ENCODE measurements at places on chromosomes 7 and 10.

DNA sequence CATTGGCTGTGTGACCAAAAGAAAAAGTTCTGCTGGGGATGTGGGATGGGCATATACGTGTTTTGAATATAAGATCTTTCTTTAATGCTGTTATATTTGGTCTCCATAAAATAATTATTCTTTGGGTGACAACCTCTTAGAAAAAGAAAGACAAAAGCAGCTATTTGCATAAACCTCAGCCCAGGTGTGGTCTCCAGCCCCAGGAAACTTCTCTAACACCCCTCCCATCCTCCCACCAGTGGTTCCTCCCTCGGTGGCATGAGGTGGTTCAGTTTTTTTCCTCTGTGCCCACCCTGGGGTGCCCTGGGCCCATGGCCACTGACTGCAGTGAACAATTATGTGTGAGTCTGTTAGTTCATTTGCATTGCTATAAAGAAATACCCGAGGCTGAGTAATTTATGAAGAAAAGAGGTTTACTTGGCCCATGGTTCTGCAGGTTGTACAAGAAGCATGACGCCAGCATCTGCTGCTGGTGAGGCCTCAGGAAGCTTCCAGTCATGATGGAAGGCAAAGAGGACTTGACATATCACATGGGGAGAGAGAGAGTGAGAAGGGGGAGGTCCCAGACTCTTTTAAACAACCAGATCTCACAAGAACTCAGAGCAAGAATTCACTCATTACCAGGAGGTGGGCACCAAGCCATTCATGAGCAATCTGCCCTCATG is 165.9 kb downstream of the CUX1 start:
- DNase-seq = no peak

DNA sequence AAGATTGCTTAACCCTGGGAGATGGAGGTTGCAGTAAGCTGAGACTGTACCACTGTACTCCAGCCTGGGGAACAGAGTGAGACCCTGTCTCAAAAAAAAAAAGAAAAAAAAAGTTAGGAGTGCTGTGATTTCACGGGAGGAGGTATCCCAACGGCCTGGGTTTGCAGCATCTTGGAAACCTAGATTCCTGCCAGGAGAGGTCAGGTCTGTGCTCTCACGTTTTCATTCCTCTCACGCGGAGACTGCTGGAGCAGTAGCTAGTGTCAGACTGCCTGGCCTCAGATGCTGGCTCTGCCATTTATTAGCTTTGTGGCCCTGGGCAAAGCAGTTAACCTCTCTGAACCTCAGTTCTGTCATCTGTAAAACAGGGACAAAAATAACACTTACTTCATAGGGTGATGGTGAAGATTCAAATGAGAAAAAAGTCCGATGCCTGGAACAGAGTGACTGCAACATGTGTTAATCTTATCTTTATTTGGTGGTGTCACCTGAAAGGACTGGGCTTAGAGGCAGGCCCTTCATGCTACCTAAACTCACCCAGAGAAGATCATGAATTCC is 94.9 kb downstream of the GAD2 start:
- no peak for DNase-seq

- DNase-seq = no peak
Measured at GRCh38 chr7:72281308-72281707, 130.8 kb downstream of the CALN1 start.

GRCh38 chr10:71525092-71525491 is 128.4 kb downstream of the CDH23 start:
- DNase-seq = no peak

GRCh38 chr10:49478819-49479218 is 60.1 kb downstream of the ERCC6 start:
- DNase-seq = no peak

- no peak for DNase-seq
Measured at GRCh38 chr7:140033036-140033435, 29.7 kb downstream of the PARP12 start.

DNA sequence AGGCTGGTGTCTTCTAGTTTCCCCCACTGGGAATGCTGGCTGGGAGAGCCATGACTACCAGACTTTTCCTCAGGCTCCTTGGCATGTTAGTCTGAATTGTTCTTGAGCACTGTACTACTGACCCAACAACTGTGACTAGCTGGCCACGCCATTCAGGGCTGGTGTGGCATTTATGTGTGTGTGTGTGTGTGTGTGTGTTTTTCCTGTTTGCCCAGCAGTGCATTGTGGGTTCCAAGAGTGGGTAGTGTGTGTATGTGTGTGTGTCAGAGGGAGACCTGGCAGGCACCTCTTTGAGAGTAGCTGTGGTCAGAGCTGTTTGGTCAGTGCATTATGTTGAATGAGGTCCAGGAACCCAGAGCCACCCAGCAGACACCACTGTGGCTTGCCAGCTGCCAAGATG is 9.2 kb downstream of the PCBD1 start:
- DNase-seq = no peak

GRCh38 chr7:157544226-157544625 is 207.4 kb downstream of the DNAJB6 start:
- no peak for DNase-seq

- DNase-seq = no peak
Measured at GRCh38 chr7:100157069-100157333, 1.5 kb downstream of the TRAPPC14 start.

- DNase-seq = no peak
Measured at GRCh38 chr10:117139581-117140524, 1.8 kb upstream of the VAX1 start.

DNA sequence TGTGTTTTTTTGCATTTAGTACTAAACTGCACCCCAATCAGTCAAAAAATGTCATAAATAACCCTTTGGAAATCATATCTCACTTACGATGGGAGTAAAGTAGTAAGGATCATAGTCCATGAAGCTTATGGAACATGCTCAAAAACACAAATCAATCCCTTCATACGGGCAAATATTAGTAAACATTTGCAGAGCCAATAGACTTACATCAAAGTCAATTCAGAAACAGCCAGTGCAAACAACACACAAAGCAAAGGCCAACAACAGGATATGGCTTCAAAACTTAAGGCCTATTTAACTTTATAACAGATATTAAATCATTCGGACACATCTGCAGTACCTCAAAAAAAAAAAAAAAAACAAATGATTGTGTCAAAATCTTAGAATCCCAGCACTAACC is 32.1 kb downstream of the SGCE start:
- no peak for DNase-seq

GRCh38 chr10:132640326-132641125 is 102.9 kb downstream of the INPP5A start:
- DNase-seq = no peak

DNA sequence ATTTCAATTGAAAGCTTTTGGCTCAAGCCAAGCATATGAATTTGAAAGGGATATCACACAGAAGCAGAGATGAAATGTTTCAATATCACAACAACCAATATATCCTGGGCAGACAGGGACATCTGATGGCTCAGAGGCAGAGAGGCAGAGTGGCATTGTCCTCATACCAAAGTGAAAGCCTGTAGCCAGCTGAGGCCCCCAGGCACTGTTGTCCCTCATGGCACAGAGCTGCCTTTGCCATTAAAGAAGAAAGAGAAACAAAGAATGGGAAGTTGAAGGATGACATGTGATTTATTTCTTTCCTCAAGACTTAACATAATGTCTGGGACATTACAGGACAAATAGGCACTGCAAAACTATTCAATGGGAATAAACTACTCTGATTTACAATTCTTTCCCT is 504.3 kb upstream of the PCDH15 start:
- no peak for DNase-seq

DNA sequence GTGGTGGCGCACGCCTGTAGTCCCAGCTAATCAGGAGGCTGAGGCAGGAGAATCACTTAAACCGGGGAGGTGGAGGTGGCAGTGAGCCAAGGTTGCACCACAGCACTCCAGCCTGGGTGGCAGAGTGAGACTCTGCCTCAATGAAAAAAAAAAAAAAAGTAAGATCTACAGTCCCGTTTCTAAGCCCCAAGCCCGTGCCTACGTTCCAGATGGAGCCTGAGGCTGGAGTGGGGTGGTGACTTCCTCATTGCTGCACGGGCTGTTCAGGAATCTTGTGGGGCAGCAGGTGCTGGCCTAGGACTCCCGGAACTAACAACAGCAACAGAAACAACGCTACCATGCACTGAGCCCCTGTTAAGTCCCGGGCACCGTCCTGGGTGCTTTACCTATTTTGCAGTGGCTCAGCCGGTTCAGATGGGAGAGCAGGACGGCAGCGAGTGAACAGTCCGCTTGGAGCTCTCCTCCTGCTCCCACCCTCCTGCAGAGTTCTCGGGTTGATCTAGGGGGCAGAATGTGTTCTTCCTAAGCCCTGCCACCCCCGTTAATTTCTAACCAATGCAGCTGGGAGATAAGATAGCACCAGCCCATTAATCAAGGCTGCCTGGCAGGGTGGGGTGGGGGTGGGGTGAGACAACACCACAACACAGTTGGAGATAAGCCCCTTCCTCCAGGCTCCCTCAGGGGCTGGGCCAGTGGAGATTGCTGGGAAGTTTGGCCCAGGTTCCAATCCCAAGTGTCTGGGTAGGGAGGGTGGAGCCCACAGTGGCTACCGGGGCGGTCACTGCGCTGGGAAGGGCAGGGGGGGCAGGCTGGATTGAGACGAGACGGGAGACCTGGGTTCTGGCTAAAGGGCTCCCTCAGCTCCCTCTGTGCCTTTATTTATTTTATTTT is 17.0 kb upstream of the SFRP5 start:
- no peak for DNase-seq

Data from stimulated activated CD8-positive, alpha-beta memory T cell treated with anti-CD3 and anti-CD28 coated beads, Interleukin-7, amount 100 ng/mL, for 48 hours (primary cell).